ENCODE measurements at places on chromosomes 3 and 15.

DNA sequence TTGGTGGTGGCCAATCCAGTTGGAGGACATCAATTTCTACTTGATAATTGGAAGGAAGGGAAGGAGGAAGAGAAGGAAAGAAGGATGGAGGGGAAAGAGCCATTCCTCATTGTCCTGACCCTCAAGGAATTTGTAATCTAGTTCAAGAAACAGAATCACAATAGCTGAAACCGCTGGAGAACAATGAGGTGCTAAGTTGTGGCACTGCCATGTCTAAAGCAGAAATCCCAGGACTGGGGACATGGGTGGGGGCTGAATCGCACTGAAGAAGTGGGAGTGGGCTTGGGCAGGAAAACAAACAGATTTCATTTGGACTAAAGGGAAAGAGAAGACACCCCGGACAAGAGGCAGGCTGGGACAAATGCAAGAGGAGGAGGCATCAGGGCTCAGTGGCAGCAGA is 183.6 kb downstream of the UACA start:
- no peak for DNase-seq

DNA sequence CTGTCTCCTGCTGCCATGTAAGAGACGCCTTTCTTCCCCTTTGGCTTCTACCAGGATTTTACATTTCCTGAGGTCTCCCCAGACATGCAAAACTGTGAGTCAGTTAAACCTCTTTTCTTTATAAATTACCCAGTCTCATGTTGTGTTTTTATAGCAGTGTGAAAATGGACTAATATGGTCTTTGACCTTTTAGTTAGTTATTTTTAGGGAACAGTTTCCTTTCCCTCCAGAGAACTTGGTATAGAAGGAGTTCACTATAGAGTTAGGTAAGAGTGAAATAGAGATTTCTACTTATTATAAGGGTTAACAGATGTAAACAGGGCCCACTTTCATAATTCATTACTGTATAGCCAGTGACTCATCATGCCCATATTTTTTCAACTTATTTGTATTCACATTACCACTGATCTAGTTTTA is 170.9 kb downstream of the UNC13C start:
- no peak for DNase-seq

DNA sequence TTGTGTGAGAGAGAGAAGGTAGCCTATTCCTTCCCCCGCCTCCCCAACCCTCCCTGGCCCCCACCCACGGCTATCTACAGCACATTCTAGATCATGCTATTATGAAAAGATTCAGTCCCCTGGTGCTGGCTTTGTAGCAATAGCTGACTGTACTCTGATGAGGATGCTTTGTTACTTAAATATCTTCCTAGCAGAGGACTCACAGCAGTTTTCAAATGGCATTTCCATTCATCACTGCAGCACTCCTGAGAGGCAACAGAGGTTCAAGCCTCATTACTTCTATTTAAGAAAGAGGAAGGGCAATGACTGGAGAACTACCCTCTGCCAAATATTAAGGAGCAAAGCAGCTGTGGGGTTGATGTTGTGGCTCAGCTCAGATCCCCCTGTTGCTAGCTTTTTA is 61.0 kb downstream of the LRRN1 start:
- DNase-seq = no peak

GRCh38 chr15:73538123-73538522 is 95.1 kb downstream of the NPTN start:
- no peak for DNase-seq

DNA sequence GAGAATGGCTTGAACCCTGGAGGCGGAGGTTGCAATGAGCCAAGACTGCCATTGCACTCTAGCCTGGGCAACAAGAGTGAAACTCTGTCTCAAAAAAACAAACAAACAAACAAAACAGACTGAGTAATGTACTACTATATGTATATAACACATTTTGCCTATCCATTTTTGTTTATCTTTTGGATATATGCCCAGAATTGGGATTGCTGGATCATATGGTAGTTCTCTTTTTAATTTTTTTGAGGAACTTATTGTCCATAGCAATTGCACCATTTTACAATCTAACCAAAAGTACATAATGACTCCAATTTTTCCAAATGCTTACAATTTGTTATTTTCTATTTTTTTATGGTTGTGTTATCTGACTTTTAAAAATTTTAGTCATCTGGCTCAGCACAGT is 47.3 kb downstream of the GMPS start:
- no peak for DNase-seq

DNA sequence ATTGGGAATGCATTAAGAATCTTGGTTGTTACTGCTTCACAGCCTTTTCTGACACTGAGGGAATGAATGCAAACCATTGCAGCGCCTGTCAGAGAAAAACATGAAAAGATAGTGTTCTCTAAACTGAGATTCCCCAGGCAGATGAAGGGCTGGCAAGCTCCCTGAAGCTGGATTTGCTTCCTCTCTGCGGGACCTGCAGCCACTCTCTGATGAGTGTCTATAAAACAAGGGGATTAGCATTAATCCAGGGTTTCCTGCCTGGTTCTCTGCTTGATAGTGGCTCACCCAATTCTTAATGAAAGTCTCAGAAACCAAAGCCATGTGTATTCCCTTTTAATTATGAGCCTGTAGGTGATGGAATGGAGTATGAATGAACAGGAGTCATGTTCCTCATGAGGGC is 344.3 kb upstream of the UMPS start:
- no peak for DNase-seq

GRCh38 chr15:77871852-77872371 is 205.6 kb downstream of the TBC1D2B start:
- no peak for DNase-seq

GRCh38 chr3:123068601-123069381 is 2.0 kb downstream of the PDIA5 start:
- no peak for DNase-seq

DNA sequence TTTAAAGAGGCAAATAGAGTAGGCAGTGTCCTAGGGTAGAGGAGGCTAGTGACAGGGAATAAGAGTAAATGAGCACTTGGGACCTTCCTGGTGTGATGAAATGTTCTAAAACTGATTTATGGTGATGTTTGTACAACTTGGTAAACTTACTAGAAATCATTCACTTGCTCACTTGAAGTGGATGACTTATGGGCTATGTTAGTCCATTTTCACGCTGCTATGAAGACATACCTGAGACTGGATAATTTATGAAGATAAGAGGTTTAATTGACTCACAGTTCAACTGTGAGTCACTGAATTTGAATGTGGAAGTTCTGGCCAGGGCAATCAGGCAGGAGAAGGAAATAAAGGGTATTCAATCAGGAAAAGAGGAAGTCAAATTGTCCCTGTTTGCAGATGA is 31.7 kb upstream of the DHX36 start:
- no peak for DNase-seq

- no peak for DNase-seq
Measured at GRCh38 chr3:117314441-117315150, 605.0 kb downstream of the TUSC7 start.

DNA sequence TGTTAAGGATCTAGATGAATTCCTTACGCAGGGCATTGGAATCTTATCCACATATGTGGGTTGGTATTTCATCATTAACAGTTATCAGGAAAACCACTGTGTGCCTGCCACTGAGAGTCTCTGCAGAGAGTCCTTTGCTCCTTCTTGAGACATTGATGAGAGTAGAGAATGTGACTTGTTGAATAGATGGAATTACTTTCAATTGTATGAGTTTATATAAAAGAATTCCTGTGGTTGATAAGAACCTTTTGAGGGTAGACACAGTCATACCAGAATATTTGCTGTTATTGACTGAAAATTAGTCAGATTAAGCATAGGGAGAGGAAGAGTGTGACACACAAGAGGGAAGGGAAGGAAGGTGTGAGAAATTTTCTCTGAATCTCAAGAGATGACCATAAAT is 30.8 kb downstream of the ARHGEF26 start:
- DNase-seq = no peak

- no peak for DNase-seq
Measured at GRCh38 chr3:115651599-115651998, 28.3 kb downstream of the GAP43 start.

DNA sequence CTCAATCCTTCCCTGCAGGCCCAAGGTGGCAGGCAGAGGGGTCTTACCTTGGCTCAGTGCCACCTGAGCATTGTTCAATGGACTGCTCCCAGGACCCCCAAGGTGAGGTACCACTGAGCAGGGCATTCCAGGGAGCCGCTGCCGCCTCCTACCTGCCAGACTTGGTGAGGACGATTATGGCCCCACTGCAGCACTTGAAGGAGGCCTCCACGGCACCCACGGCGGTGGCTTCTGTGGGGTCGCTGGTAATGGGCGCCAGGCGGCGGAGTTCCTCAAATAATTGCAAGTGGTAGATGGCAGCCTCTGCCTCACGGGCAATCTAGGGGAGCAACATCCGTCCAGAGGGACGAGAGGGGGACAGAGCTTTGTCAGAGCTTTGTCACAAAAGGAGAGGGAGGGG is 4.7 kb upstream of the GRAMD2A start:
- DNase-seq = no peak

GRCh38 chr3:57919987-57920386 is 88.2 kb upstream of the FLNB start:
- no peak for DNase-seq

DNA sequence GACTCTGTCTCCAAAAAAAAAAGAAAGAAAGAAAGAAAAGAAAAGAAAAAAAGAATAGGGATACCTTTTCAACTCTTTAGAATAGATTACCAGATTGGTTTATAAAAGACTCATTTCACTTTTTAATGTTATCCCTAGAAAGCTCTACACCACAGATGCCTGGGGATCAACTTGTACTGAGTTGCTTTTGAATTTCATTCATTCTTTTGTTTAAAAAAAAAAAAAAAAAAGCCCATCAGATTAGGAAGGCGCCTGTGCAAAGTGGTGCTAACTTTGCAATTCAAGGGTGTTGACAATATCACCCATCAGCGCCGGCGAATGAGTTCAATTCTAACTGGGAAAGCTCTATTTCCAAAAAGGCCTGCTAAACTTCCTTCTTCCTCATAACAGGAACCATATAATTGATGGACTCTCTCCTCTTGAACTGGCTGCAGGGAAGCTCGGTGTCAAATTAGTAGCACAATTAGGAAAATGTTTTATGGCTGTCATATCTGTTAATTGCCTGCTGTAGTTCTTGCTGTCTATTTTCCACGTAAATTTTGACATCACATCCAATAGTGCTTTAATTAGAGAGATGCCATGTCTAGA is 48.8 kb downstream of the CDCP1 start:
- DNase-seq = no peak
